NCI-H1436 treated with DMSO at 0.1 percent for 48 hours (cell line): ENCODE measurements at places on chromosomes 16 and 17.

DNA sequence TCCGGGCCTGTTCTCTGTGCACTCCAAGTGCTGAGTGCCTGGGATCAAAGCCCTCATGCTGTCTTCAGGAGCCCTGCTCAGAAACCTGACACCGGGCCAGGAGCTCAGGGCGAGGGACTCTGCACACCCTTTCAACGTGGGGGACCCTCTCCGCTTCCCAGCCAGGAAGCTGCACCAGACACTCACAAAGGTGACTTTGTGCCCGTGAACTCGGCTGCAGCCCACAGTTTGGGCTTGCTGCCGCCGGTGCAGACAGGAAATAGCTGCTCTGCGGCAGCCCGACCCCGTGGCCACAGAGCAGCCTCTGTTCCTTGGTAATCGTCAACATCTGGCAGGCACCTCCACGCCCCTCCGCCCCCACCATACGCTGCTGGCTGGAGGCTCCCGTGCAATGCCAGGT, 93.4 kb upstream of the METRNL start:
- no peak for DNase-seq

DNA sequence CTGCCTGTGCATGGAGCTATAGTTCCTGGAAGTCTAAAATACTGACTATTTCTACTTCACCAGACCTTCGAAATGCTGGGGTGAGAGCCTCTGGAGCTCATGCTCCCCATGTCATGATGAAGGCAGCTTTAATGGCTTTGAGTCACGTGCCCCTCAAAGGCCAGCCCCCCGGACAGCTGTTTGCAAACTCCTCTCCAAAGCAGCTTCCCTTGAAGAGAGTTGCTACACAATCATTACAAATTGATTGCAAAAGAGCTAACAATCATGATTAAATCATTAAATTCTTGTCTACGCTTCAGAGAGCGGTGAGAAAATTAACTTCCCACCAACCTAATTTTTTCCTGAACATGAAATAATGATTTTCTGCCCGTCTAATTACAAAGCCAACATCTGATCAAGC, 134.8 kb upstream of the IRX6 start:
- DNase-seq, result no peak

DNA sequence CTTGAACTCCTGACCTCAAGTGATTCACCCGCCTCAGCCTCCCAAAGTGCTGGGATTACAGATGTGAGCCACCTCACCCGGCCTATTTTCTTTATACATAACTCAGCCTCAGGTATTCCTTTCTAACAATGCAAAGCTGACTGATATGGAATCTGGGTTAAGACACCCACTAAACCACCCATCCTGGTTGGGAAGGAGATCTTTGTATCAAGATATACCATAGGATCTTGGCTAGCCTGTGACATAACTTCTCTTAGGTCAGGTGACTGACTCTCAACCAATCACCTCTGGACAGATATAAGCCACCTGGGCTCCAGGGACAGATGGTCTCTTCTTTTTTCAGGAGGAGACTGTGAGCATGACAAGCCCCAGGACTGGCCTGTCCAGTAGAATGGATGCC, 51.2 kb upstream of the NKD1 start:
- DNase-seq, result no peak

DNA sequence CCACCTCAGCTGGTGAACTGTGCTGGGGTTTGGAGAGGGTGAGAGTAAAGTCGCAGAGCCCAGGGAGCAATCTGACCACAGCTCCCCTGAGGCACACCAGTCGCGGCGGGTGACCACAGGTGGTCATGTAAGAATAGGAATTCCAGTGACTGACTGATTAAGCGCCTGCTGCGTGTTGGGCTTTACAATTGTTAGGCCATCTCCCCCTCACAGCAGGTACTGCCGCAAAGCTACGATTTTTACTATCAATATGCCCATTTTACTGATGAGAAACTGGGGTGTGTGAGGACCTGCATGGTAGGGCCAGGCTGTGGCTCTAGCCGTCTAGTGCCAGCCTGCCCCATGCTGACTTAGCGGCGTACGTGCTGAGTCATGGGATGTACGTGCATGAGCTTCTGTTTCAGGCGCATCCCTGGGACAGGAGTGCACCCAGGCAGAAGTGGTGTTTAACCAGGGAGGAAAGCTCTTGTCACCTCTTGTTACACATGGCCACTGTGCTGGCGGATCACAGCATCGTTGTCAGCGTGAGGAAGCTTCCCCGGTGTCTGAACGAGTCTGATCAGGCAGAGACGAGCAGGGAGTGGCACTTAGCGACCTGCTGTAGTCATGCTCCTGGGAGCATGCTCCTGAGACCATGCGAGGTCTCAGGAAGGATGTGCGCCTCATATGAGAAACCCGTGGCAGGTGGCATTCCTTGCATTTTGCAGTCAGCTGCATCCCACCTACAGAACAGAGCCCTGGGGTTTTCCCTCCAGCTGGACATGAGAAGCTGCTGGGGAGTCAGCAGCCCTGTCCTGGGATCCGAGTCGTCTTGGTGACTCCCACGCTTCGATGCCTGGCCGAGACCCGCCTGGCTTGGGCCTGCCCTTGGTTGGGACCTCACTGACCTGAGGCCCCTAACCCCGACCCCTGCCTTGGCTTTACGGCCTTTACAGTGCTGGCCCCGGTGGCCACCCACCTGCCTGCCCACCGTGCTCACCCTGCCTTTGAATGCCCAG, 163.7 kb upstream of the CHMP6 start:
- no peak for DNase-seq

DNA sequence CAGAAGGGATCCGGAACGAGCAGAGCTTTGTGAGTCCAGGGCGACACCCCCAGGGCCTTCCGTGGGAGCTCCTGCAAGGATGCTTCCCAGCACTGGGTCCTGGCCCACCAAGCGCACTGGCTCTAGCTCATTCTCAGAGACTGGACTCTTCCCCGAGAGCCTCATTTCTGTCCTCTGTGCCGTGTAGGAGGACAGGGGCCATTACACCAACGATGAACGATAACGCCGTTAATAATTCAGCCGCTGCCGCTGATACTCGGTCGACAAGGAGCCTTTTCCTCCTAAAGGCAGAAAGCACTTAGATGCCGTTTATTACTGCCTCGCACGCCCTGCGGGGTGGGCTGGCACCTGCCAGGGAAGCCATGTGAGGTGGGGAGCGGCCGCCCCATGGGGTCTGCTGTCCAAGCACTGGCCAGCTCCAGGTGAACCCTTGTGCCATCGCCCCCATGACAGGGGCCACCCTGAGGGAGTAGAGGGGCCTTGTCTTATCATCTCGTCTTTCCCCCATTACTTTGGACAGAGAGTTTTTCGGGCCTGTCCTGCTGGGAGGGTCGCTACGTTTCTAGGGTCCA, 33.5 kb downstream of the TBC1D16 start:
- no peak for DNase-seq

DNA sequence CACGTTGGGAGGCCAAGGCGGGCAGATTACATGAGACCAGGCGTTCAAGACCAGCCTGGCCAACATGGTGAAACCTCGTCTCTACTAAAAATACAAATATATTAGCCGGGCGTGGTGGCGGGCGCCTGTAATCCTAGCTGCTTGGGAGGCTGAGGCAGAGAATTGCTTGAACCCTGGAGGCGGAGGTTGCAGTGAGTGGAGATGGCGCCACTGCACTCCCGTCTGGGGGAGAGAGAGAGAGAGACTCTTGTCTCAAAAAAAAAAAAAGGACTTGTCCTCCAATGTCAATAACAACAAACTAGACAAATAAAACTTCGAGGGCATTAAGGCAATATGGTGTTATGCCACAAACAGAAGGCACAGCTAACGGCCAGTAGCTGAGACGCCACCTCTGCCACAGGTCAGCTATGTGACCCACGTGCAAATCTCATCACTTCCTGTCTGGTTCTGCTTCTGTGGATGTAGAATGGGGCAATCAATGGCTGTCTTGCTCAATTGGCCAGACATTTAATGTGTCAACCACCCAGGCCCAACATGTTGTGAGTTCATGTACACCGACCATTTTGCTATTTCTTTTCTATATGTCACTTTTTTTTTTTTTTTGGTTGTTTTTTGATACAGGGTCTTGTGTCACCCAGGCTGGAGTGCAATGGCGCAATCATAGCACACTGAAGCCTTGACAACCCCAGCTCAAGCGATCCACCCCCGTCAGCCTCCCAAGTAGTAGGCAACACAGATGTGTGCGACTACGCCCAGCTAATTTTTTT, 834 bp upstream of the TXNDC11 start:
- no peak for DNase-seq

DNA sequence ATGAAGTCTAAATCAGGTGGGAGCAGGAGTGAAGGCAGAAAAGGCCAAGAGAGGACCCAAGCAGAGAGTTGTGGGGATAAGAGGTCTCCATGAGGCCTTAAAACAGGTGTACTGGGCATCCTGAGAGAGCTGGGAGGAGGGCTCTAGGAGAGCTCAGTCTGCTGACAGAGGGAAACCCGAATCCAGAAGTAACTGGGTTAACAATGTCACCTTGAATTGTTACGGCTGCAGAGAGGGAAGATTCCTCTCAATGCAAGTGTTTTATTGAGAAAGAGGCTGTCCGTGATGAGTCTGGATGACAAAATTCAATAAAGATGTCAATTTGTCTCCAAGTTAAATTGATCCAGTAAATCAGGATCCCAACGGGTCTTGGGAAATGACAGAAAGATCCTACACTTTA, 8.3 kb downstream of the DHRS7C start:
- DNase-seq, result no peak

GRCh38 chr16:56830669-56831068, 34.3 kb upstream of the SLC12A3 start:
- no peak for DNase-seq
